ENCODE measurements at places on chromosomes 7 and 10.
A peak's percentile ranks its signal among the peaks of the same experiment; 100 is the strongest.

DNA sequence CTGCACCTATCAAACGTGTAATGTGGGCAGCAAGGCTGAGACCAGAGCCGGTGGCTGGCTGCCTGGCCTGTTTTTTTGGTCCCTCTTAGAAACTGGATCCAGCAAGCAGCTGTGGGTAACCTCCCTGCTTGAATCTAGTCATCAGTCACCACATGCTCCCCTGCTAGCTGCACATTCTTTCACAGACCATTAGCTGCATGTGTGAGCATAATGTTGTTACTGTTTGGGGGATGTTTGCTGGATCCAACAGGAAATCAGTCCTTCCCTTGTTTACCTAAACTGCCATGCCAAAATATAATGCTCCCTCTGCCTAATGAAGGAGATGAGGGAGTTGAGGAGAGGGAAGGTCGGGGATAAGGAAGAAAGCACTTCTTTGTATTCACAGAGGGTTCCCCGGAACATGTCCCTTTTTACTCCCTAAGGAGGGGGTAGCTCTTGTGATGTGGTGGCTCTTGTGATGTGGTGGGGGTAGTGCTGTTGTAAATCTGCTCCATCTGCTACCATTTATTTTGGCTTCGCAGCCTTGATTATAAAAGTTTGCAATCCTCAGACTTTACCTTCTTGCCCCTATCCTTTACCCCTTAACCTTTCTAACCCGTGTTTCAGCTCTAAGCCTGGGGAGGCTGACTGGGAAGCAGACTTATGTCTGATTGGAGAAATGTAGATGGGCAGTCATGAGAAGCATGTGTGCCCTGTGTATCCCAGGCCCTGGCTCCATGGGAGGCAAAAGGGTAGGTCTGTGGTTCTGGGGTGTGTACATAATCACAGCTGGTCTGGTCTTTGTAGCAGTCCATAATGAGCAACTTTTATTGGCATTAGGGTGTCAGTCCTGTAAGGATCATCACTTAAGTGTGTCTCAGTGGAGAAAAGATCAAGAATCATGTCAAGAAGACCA, 20.8 kb downstream of the LOXL4 start:
- no peak for DNase-seq

GRCh38 chr10:71314028-71314693, 4.9 kb upstream of the SLC29A3 start:
- peak; percentile 39 for DNase-seq

GRCh38 chr10:74052994-74053393, 55.1 kb downstream of the VCL start:
- no peak for DNase-seq

- no peak for DNase-seq
Observed at GRCh38 chr7:8378349-8379019, 54.9 kb upstream of the NXPH1 start.

DNA sequence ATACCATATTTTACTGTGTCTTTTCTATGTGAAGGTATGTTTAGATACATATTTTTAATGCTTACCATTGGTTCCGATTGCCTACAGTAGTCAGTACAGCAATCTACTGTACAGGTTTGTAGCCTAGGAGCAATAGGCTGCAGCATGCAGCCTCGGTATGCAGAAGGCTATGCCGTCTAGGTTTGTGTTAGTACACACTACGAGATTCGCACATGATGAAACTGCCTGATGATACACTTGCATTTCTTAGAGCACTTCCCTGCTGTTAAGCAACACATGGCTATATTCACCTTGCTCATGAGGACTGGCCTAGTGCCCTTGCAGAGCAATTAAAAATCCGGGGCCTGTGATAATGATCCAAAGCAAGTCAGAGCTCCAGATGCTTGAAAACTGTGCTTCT, 62.4 kb downstream of the MKX start:
- no peak for DNase-seq

- no peak for DNase-seq
Observed at GRCh38 chr10:121514141-121514865, 83.9 kb downstream of the FGFR2 start.

- no peak for DNase-seq
Observed at GRCh38 chr7:16345979-16346958, 75.1 kb downstream of the CRPPA start.

GRCh38 chr10:8238986-8239385, 184.5 kb downstream of the GATA3 start:
- DNase-seq = no peak

DNA sequence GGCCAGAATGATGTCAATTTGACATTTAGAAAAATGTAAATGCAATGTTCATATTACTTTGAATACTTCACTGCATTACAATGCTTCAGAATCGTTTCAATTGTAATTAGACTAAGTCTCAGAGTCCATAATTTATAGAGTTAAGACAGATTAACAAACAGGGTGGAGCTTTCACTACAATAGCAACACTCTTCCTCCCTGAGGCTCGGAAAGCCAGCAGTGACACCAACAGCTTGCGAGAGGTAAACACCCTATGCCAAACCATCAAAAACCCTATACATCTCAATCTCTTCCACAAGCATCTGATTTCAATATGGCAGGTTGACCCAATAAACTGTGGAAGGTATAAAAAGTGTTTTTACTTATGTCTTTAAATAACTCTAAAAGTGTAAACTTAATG, 72.2 kb downstream of the DOCK4 start:
- no peak for DNase-seq

- no peak for DNase-seq
Observed at GRCh38 chr7:32142649-32143048, 72.4 kb upstream of the PDE1C start.

GRCh38 chr10:6207658-6208057, 4.9 kb downstream of the PFKFB3 start:
- DNase-seq = no peak

- DNase-seq = no peak
Observed at GRCh38 chr7:505171-505570, 14.5 kb downstream of the PDGFA start.

DNA sequence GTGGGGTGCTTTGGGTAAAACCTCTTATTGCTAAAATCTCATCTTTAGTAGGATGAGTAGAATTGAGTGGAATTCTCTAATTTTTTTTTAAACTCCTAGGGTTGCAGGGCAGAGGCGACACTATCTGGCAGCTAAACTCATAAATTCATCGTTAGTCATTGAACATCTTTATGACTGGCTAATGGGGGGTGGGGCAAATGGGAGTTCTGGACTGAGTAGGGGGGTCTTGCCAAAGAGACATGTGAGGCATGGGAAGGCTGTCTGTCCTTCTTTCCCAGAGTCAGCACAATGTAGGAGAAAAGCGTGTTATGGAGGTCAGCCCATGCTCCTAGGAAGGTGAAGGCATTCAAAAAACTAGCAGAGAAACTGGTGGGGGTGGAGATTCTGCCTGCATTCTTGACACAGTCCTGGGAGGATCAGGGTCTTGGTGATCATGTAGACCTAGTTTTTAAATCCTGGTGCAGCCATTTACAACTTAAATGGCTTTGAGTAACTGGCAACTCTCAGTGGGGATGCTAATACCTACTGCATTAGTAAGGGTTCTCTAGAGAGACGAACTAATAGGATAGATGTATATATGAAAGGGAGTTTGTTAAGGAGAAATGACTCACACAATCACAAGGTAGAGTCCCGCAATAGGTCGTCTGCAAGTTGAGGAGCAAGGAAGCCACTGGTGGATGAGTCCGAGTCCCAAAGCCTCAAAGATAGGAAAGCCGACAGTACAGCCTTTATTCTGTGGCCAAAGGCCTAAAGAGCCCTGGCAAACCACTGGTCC, 47.7 kb downstream of the EMX2 start:
- no peak for DNase-seq

GRCh38 chr10:25222085-25222660, 47.4 kb downstream of the GPR158 start:
- no peak for DNase-seq

DNA sequence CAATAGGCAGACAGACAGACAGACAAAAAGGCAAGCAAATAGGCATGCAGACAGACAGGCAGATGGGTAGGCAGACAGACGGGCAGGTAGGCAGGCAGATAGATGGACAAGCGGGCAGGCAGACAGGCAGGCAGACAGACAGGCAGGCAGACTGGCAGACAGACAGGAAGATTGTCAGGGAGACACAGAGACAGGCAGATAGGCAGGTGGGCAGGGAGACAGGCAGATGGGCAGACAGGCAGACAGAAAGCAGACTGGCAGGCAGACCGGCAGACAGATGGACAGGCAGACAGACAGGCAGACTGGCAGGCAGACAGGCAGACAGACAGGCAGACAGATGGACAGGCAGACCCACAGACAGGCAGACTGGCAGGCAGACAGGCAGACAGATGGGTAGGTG, 70.3 kb upstream of the MYL10 start:
- no peak for DNase-seq

DNA sequence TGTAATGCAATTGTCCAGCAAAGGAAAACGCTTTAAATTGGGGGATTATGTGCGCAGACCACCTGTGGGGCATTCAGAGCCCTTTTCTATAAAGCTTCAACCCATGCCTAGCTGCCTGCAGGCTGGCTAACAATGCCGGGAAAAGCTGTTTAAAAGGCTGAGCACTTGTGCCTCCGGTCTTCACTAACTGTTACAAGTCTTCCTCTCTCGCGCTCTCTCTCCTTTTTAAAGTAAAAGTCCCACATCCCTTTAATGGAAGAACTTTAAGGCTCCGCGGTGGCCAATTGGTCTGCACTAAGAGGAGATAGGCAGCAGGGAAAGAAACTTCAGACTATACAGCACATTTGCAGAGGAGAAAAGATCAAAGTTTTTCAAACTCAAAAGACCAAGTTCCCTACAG, 4.6 kb downstream of the FZD8 start:
- no peak for DNase-seq

GRCh38 chr10:18542832-18543231, 108.6 kb downstream of the NSUN6 start:
- DNase-seq = no peak

- no peak for DNase-seq
Observed at GRCh38 chr10:37895674-37896073, 38.3 kb upstream of the ZNF248 start.

DNA sequence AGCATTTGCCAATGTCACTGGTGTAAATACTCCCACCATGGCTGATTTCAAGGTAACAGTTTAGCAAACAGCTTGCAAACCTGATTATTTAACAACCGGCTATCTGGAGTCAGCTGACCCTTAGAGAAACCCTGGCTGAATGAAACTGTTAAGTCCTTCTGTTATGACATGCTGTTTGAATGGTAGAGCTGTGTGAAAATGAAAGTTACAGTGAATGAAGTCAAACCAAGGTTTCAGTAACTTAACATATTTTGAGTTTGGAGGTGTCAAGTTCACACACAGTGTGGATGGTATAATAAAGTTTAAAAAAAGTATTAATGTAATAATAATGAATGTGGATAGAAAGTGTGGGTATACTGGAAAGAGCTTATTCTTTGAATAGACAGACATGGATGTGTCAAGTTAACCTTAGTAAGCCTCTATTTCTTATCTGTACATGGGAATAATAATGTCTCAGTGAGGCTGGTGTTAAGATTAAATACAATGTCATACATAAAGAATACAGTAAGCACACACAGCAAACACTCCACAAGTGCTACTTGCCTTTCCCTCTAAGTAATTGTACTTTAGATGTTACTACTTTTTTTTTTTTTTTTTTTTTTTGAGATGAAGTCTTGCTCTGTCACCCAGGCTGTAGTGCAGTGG, 150.4 kb downstream of the TAX1BP1 start:
- DNase-seq = no peak

- no peak for DNase-seq
Observed at GRCh38 chr7:135184254-135184841, 13.8 kb upstream of the CYREN start.

DNA sequence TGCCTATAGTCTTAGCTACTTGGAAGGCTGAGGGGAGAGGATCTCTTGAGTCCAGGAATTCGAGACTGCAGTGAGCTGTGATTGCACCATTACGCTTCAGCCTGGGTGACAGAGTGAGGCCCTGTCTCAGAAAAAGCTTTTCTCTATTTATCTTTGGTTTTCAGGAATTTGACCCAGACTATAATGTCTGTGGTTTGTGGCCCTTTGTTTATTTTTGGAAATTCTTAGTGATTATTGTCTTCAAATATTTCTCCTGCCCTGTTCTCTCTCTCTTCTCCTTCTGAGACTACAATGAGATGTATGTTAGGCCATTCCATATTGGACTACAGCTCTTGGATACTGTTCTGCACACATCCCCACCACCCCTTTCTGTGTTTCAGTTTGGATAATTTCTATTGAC, 4.7 kb downstream of the MUC12 start:
- no peak for DNase-seq

DNA sequence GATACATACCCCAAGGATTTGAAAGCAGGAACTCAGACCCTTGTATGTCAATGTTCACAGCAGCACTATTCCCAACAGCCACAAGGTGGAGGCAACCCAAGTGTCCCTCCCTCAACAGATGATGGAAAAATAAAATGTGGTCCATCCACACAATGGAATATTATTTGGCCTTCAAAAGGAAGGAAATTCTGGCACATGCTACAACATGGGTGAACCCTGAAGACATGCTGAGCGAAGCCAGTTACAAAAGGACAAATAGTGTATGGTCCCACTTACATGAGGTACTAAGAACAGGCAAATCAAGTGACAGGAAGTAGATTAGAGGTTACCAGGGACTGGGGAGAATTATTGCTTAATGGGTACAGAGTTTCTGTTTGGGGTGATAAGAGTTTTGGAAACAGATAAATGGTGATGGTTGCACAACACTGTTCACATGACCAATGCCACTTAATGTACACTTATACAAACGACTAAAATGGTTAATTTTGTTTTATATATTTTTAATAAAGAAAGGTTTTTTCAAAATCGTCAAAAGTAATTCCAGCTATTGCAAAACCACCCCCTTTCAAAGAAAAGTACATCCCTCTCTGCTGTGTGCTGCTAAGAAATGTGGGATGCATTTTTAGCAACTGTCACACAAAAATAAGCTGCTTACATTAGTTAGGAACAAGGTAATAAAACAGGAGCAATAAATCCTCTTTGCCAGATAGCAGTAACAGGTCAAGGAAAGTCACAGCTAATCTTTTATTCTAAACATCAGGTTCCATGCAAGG, 85.7 kb downstream of the GRB10 start:
- DNase-seq = peak; percentile 44
